ENCODE measurements at places on chromosomes 2 and 18.

DNA sequence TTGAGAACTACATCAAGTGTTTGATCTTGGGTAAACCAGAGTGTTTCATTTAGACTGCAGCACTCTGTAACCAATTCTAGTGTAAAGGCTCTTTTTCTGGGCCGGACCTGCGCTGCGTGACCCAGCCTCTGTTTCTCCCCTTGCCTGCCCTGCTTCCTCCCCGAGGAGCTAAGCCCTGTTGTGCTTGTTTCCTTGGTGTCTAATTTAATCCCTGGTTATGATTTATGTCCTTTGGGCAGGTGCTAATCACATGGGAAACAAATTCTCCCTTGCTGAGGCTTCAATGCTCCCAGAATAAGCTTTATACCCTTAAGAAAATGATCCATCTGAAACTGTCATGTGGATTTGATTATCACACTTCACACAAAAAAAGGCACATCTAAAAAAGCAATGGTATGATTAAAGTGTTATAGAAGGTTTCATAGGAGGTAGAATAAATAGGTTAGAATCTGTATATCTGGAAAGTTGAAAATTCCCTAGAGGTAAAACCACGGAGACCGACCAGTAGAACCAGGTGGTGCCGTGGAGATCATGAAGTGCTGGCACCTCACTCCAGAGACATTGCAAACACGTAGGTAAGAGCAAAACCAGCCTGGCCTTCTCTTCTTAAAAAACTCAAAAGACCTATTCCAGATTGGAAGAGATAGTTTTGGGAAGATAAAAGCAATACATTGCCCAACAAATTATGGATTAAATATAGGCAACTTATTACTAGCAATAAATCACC, 31.0 kb upstream of the SLC9A2 start:
- no peak for DNase-seq

GRCh38 chr2:172919732-172920131, 155.9 kb upstream of the MAP3K20 start:
- no peak for DNase-seq

DNA sequence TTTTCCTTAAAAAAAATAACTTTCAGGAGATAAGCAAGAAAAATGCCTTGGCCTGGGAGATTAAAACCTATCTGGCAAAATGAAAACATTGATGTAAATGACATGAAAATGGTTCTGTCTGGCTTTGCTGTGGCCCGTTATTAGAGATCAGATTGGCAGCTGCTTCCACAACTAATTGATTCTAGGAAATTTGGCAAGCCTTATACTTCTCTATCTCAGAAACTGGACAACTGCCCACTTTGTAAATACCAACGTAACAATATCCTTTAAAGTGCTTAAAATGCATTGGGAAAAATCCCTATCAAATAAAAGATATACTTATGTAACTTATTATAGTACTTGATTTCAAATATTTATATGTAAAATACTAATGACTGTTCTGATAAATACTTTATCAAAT, 14.2 kb upstream of the SKA1 start:
- DNase-seq: no peak

GRCh38 chr2:5932556-5933469, 240.6 kb downstream of the SOX11 start:
- peak; percentile 80 for DNase-seq

- no peak for DNase-seq
Observed at GRCh38 chr2:45652090-45653031, 886 bp downstream of the PRKCE start.

- DNase-seq: no peak
Observed at GRCh38 chr2:101717071-101717845, 19.8 kb downstream of the MAP4K4 start.

GRCh38 chr2:191049728-191050639, 36.0 kb upstream of the STAT1 start:
- no peak for DNase-seq

GRCh38 chr2:195600778-195601177, 56.2 kb upstream of the SLC39A10 start:
- no peak for DNase-seq

- no peak for DNase-seq
Observed at GRCh38 chr2:174859563-174860169, 95.4 kb upstream of the CHRNA1 start.

GRCh38 chr2:235160281-235160810, 208.5 kb downstream of the SH3BP4 start:
- no peak for DNase-seq

DNA sequence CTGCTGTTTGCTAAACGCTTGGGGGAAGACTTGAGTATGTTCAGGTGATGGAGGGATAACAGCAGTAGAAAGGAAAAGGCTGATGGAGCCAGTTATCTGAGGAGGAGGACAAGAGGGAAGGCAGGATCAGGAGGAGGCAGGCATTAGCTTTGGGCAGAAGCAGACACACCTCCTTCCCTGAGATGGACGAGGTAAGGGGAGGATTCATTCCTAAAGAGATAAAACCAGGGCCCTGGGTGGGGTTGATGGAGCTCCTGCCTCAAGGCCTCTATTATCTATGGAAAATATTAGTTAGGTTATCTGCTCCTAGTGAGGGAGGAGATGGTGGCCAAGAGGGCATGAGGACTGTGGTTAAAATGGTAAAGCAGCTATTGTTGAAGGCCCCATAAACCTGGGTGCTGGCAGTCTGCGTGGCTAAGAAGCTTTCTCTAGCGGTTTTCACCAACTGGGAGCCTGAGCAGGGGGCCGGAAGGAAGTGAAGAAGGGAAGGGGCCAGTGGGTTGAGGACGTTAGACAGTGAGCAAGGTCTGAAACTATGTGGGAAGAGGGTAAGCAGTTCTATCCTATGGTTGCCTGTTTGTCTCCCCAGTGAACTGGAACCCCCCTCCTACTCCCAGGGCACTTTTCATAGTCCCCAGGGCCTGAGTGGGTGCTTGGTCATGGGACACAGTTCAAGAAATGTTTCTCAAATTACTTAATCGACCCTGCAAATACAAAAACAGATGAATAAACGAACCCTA, 56.6 kb upstream of the HK2 start:
- no peak for DNase-seq

DNA sequence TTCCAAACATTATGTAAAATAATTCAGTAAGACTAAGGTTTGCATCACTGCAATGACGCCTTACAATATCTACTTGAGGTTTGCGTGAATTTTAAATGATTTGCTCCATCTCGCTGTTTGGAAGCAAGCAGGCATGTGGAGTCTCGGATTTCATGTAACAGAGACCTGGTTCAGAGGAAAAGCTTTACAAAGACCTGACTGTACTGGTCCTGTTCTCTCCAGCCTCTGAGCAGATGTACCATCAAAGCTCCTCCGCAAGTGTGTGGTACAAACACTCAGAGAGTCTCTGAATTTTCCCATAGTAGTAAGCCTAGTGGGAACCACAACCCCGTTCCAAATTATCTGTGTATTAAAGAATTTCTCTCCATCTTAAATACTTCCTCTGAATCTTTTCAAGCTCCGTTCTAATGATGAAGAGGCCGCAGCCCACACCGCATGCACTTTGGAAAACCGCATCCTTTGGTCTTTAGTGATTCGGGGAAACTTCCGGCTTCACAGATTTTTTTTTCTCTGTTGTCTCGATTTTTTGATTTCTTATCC, 728.1 kb upstream of the SOX11 start:
- no peak for DNase-seq

DNA sequence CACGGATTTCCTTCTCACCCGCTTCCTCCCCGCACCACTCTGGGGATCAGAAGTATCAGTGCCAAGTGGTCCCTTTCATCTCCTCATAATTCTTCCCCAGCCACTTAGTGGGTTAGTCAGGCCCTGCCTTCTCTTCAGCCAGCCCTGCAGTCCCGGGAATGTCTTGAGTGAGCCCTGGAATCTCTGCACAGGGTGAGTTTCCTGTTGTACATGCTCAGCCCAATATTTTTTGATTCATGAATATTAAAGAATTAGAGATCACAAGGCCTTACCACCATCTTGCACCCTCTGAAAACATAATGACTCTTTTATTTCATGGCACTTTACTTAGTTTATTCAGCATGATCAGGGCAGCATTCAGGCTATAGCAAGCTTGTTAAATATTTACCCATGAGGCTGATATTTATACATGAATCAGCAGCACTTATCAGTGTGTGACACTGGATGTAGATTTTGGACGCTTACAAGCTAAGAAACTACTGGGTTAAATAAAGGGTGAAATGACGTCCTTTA, 159.4 kb upstream of the FOSL2 start:
- DNase-seq: no peak

GRCh38 chr2:132009874-132010521, 151.8 kb downstream of the ANKRD30BL start:
- DNase-seq: no peak

- no peak for DNase-seq
Observed at GRCh38 chr2:96241227-96241626, 24.6 kb downstream of the TMEM127 start.

DNA sequence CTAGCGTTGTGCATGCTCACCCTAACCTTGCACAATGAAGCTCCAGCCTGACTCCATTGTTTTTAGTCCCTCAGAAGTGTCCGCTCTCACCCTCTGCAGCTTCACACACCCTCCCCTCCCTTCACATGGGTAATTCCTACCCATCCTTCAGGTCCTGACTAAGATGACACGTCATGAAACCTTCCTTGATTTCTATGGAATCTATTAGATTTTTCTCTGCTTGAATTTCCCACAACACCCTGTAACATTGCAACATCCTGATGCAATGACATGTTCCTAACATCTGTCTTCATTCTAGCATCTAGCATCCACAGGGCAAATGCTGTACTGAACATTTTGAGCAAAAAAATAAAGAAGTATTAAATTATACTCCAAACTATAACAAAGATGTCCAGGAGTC, 77.0 kb upstream of the PID1 start:
- DNase-seq: no peak

- no peak for DNase-seq
Observed at GRCh38 chr2:159149747-159150146, 136.8 kb downstream of the WDSUB1 start.

- no peak for DNase-seq
Observed at GRCh38 chr2:239222312-239222660, 178.5 kb downstream of the HDAC4 start.

- DNase-seq: peak; percentile 16
Observed at GRCh38 chr2:145116834-145117725, 597.2 kb upstream of the ZEB2 start.

GRCh38 chr2:65031341-65032018, 24.7 kb upstream of the CEP68 start:
- peak; percentile 22 for DNase-seq

DNA sequence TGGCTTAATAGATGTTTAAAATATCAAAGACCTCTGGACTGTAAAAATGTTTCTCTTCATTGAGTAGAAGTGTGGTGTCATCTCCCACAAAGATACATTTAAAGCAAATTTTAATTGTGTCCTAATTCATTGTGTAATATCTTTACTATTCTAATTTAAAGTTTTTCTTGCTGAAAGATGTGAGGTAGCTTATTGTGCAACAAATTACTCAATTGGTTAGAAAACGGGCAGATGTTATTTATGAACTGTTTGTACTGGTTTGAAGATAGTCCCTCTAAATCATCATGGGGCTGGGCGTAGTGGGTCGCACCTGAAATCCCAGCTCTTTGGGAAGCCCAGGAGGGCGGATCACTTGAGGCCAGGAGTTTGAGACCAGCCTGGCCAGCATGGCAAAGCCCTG, 65.3 kb downstream of the CYBRD1 start:
- no peak for DNase-seq

DNA sequence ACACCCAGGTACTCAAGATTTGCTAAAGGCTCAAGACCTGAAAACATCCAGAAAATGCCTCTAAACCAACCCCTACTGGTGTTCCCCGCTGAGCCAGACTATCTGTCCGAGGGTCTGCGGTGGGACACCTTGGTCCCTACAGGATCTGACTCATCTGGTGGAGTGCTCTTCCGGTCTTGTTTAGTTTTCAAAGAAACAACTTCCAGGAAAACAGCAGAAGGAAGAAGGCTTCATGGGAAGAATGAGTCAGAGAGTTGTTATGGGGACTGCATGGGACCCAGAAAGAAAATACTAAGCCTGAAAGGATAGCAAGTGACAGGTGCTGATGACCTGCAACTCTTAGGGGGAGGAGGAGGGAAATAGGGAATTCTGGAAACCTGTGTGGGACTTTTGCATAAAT, 41.3 kb downstream of the ZFP36L2 start:
- DNase-seq: no peak

DNA sequence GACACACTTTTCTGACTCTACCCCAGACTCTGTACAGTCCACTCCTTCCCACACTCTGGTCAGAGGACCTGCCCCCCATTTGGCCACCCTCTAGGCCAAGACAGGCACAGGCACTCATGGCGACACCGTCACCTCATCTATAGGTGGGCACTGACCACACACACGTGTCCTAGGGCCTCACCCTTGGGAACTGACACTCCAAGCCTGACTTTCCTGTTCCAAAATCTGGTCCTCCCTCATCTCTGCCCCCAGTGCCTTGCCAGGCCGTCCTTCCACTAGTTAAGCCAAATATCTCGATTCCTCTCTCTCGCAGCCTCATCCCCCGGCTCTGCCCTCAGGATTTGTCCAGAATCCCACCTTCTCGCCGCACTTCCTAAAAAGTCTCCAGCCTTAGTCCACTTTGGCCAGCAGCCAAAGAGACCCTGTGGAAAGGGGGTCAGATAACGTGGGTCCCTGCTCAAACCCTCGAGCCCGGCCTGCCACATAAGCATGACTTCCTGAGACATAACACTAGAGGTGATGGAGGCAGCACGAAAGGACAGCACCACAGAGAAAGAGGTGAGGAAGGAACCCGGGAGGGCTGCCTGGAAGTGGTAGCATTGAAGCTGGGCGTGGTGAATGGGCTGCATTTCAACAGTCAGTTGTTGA, 105.8 kb upstream of the OTOS start:
- no peak for DNase-seq

DNA sequence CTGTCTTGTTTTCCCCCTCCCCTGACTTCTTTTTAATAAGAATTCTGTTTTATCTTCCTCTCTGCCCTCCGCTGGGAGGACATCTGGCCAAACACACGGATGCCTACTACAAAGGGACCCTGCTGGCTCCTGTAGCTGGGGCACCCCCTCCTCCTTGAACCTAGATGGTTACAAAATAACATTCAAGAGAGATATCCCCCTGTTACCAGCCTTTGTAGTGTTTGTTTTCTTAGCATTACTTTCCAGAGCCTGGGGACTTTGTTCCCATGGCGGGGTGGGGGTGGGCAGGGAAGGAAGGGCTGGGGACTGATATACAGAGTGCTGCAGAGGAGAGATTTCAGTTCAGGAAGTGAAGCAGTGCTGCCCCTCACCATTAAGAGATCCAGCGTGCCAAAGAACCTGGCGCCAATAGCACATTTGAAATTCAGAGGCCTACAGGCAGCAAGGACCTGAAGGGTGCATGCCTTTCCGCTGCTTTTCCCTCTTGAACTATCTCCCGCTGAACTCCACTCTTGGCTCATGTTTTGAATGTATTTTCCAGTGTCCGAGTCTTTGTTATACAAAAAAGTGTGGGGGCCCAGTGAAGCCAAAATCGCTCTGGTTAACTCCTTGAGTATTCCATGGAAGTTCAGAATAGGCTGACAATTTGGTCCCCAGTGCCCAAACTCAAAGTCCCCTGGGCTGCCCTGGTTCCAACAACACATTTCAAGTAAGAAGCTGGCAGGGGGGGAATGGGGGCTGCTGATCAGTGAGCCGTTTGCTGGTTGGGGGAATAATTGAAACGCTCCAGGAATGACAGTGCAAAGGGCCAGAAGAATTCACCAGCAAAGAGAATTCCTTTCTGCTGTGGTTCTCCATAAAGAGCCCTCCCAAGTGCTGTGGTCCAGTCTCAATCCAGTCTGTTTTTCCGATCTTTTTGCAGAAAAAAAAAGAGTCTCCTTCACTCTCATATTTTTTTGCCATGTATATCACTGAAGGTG, 94.8 kb upstream of the THOC1 start:
- no peak for DNase-seq
